NCI-H1105 treated with DMSO at 0.1 percent for 48 hours (cell line): ENCODE measurements at places on chromosomes 7 and 10.

DNA sequence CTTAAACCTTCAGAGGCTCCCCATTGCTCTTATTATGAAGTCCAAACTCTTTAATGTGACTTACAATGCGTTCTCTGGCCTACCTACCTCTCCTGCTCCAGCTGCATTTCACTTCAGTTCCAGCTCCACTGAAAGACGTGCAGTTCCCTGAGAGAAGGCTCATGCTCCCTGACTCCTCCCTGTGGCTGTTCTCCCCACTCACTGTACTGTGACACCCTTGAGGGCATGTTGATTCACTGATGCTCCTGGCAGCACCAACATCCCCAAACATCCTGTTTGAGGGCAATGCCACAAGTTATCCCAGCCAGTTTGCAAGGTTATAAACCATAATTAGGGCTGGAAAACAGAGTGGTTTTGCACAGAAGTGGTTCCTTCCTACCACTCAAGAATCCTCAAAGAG, 111.2 kb downstream of the LSM5 start:
- peak; percentile 26 for DNase-seq

DNA sequence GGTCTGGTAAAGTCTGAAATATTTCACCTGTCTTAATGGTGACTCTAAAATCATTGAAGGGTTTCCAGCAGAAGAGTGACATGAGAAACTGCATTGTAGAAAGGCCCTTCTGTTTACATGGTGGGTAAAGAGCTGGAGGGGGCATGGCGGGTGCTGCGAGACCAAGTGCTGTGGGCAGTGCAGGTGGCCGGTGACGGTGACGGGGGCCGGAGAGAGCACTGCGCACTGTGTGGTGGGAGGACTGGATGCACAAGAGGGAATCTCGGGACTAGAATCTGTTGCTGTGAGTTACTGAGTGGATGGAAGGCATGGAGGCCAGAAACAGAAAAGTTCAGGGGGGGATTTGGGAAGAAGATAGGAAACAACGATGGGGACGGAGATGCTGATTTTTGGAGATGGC, 218.7 kb downstream of the USP6NL start:
- no peak for DNase-seq

GRCh38 chr10:118271671-118272070, 70.5 kb downstream of the FAM204A start:
- DNase-seq = no peak

- DNase-seq = no peak
Observed at GRCh38 chr10:16995867-16996529, 133.6 kb downstream of the CUBN start.

DNA sequence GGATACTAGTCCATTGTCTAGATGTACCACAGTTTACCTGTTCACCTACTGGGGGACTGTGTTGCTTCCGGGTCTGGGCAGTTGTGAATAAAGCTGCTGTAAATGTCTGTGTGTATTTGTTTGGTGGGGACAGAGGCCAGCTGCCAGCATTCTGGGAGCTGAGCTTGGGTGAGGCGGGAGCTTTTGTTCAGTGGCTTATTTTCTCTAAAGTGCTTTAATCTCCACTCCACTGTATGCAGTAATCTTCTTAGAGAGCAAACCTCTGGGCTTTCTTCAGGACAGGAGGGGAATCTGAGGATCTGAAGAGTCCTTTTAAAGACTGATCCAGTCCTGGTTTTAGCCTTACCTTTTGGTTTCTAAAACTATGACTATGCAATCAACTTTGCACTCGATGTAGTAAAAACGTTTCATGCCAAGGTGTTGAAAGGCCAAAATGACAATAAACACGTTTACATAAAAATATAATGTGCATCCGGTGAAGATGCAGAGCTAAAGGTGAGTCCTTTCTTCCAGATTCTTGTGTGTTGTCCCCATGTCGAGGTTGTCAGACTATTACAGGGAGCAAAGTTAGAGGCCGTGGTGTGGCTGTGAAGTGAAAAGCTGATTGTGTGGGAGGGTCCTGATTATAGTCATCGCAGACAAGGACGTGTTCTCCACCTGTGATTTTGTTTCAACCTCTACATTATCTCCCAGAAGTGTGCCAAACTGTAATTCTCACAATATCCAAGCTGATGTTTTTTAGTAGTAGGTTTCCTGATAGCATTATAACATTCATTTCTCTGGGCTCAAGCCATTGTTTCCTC, 279.8 kb downstream of the CAMK1D start:
- peak; percentile 38 for DNase-seq

DNA sequence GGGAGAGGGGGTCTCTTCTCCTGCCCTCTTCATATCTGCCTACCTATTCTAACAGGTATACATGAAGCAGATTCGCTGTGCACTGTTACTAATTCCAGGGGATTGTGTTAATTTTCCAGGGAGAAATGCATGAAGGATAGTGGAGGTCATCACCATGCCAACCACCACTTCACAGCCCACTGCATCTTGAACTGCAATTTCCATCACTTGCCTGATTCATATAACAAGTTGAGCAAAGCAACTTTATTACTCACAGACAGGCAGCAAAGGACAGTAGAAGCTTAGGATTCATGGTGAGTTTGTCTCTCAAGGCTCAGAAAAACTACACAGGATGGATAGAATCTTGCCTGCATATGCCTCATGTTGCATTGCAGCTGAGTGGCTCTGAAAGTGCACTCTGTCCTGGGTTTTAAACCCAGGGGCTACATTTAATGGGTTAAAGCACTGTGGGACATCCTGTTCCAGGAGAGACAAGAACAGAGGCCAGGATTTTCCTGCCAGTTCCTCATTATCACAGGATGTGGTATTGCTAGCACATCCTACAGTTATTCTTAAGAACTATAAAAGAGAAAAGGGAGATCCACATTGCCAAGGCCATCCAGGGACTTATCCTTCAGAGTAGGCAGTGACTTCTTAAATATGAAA, 136.9 kb upstream of the PRSS1 start:
- no peak for DNase-seq

GRCh38 chr10:35182631-35183510, 56.2 kb downstream of the CREM start:
- no peak for DNase-seq

- DNase-seq = no peak
Observed at GRCh38 chr10:32577448-32577847, 131.5 kb downstream of the CCDC7 start.

GRCh38 chr7:97006055-97006815, 882 bp downstream of the DLX6 start:
- no peak for DNase-seq

DNA sequence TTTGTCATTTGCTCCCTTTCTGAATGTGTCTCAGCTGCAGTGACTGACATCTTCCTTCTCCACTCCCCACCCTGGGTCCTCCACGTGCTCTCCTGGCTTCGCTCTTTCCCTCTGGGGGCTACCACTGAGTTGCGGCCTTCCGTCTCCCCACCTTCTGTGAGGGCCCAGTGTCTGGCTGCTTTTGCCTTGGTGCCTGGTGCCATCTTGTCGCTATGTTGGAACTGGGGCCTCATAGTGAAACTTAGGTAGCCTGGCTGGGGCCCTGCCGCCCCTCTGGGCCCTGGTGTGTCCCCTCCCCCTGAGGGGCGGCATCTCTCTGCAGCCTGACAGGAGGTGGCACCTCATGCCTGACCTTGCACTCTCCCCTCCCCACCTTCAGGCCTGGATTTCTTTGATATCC, 144.1 kb downstream of the ANLN start:
- no peak for DNase-seq

DNA sequence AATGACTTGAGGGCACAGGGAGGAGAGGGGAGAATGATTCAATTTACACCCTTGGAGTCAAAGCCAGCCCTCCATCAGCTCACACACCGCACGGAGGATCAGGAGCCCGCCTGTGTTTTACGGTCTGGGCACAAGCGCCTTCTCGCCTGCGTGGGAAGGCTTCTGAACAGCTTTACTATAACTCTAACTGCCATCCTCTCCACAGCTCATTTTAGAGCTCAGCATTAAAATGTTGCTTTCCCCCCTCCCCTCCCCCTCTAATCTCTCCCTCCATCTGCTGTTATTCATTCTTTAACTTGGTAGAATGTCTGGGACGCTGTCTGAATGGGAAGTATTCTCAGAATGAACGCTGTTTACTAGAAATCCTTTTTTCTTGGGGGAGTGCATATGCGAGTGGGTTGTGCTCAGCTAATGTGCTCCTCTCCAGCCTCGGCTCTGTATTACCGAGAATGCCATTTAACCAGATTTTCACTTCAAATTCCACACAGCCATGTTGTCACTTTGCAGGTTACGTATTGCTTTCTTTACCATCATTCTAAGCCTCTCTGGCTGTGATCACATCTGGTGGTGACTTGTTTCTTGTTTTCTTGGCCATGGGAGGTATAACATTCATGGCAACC, 140.1 kb downstream of the GFRA1 start:
- no peak for DNase-seq

GRCh38 chr10:118974951-118975350, 54.6 kb upstream of the NANOS1 start:
- DNase-seq = no peak

DNA sequence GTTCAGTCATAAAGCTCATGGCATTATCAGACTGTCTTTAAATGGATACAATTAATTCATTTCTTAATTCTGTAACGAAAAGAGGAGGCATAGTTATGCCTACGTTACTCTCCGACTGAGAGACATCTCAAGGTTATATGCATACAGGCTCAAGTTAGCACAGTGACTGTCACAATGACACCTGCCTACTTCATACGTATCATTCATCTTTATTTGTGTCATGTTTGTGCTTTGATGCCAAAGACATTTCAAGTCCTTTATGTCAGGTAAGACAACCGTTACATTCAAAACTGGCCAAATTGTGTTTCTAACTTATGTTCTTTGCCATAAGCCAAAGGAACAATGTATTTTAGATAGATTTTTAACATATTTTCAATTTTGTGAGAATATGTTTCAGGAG, 328.8 kb upstream of the NRG3 start:
- no peak for DNase-seq

DNA sequence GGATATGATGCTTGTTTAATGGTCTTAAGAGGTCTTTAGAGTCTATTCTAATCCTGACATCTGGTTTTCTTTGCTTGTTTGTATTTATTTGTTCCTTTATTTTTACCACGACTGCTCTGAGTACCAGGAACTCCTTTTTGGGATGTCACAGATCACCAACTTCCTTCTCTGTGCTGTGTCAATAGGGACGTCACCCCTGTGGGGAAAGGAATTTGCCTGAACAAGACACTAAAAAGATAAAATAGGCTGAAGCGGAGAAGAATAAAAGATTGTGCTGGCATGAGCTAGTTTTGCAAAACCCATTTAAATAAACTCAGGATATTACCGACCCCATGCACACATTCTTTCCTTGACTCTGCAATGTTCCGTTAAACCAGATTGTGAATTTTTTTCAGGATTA, 27.7 kb downstream of the MGMT start:
- no peak for DNase-seq

- DNase-seq = no peak
Observed at GRCh38 chr7:78333530-78334425, 535.2 kb downstream of the PHTF2 start.

DNA sequence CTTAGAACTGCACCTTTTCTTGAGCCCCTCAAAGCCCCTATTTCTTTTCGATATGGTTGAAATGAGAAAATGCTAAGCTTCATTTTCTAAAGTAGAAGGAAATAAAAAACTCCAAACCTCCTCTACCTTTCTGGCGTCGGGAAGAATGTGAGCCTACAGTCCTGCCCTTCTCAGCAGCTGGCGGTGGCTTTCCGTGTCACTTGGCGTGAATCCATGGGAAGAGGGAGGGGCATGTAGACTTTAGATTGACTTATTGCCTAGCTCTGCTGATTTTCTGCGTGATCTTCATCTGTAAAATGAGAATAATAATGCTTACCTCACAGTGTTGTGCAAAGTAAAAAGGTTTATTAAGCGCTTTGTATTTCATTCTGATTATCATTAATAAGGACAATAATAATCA, 35.0 kb downstream of the PRR15 start:
- peak; percentile 76 for DNase-seq

DNA sequence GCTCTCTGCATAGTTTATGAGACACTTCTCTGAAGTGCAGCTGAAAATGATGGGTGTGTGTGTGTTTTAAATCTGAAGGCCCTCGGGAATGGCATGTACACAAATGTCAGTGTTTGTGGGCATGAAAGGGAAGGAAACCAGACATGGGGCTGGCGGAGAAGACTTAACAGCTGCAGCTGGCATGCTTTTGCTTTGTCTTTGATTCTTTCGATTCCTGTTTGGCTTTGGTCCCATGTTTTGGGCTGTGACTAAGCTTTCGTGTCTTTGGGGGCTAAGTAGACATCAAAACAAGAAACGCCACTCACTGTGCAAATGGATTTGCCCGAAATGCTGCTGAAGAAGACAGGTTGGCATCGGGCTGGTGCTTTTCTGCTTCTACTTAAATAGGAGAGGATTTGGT, 179.3 kb downstream of the PFKFB3 start:
- DNase-seq = no peak

- no peak for DNase-seq
Observed at GRCh38 chr7:138025215-138026186, 23.6 kb upstream of the CREB3L2 start.

DNA sequence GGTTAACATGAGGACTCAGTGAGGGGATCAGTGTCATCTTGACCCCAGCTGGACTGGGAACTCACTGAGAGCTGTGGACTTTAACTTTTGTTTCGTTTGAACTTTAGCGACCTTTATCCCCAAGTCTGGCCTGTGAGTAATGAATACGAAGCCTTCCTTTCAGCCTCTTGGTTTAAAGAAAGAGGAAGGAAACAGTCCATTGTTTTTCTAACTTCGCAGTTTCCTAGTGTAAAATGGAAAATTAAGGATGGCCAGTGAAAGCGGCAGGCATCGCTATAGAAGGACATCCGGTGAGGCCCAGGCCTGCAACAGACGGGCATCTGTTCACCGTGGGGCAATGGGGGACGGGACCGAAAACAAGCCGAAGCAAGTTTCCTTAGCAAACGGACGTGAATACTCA, 44.1 kb upstream of the ADO start:
- DNase-seq = no peak

- DNase-seq = peak; percentile 79
Observed at GRCh38 chr10:59648711-59649201, 60.9 kb downstream of the SLC16A9 start.

GRCh38 chr10:72068901-72069446, 19.4 kb downstream of the SPOCK2 start:
- DNase-seq = no peak

GRCh38 chr7:17546592-17546991, 248.1 kb downstream of the AHR start:
- no peak for DNase-seq

DNA sequence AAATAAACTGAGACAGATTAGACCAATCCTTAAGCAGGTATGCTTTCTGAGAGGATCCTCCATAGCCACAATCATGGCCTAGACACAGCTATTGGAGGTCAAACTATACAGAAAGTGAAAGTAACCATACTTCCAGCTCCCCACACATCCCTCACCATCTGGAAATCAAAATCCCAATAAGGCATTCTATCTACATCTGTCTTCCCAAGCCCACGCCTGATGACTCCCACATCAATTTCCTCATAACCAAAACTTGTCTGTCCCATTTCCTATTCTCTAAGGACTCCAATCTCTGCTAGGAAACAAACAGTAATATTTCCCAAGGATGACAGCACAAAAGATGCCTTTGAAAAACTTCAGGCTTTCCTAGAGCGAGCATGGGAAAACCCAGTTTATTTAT, 247.3 kb upstream of the HPS1 start:
- DNase-seq = no peak
